ACHN (cell line): ENCODE measurements at places on chromosomes 1 and 21.

DNA sequence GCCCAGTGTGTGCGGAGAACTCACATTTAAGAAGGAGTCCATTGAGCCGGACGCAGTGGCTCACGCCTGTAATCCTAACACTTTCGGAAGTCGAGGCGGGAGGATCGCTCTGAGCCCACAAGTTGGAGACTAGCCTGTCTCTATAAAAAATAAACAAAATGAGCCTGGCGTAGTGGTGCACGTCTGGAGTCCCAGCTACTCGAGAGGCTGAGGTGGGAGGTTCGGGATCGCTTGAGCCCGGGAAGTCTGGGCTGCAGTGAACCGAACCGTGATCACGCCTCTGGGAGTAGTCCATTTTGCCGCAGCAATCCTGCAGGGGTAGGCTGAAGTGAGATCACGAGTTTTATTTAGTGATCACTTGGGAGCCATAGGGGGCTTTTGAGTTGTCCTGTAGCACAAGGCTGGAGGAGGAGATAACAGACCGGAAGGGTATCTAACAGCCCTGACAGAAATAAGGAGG is 497 bp upstream of the FUCA1 start:
- DNase-seq: no peak

DNA sequence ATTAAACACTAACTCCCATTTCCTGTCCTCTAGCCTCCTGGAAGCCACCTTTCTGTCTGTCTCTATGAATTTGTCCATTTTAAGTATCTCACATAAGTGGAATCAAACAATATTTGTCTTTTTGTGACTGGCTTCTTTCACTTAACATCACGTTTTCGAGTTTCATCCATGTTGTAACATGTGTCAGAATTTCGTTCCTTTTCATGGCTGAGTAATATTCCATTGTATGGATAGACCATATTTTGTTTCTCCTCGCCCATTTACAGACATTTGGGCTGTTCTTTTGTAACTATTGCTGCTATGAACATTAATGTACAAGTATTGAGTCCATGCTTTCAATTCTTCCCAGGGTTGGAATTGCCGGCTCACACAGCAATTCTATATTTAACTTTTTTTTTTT is 15.7 kb upstream of the H6PD start:
- DNase-seq: no peak

- DNase-seq: no peak
These were observed 10.9 kb upstream of the GSTM3 start for GRCh38 chr1:109751531-109752260.

- no peak for DNase-seq
These were observed 1.2 kb downstream of the SPRR2B start for GRCh38 chr1:153070243-153070642.

DNA sequence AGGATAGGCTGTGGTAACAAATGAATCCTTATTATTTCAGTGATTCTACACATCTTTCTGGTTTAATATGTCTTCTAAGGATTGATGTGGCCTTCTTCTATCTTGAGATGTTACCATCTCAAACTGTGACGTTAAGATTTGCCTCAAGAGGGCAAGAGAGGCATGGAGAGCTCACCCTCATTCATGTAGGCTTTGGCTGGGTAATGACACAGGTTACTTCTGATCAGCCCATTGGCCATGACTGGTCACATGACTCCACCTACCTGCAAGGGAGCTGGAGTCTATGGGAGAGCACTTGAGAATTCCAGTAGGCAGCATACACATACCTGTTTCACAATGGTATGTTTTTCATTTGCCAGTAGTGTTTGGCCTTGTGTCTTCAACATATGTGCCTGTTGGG is 30.0 kb downstream of the CACHD1 start:
- DNase-seq: peak; percentile 18

GRCh38 chr1:231665726-231666125 is 39.1 kb downstream of the DISC1 start:
- no peak for DNase-seq

GRCh38 chr1:3115275-3116149 is 46.5 kb downstream of the PRDM16 start:
- no peak for DNase-seq

DNA sequence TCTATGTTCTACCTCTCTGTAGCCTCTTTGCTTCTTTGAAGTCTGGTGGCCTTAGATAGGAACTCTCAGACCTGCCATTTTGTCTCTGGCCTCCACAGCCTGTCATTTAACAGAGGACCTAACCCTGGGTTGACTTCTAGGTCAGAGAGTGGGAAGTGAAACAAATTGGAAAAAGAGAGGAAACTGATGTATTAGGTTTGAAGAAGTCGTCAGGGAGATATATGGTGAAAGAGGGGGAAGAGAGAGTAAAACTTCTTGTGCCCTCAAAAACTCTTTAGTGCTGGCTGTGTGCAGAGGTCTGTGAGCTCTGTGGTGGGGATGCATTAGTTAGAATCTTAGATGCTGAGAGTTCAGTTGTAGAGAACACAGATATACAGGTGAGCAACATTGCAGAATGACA is 30.2 kb upstream of the CD1D start:
- DNase-seq: no peak

- DNase-seq: no peak
These were observed 61.1 kb upstream of the C1orf87 start for GRCh38 chr1:60134716-60135115.

DNA sequence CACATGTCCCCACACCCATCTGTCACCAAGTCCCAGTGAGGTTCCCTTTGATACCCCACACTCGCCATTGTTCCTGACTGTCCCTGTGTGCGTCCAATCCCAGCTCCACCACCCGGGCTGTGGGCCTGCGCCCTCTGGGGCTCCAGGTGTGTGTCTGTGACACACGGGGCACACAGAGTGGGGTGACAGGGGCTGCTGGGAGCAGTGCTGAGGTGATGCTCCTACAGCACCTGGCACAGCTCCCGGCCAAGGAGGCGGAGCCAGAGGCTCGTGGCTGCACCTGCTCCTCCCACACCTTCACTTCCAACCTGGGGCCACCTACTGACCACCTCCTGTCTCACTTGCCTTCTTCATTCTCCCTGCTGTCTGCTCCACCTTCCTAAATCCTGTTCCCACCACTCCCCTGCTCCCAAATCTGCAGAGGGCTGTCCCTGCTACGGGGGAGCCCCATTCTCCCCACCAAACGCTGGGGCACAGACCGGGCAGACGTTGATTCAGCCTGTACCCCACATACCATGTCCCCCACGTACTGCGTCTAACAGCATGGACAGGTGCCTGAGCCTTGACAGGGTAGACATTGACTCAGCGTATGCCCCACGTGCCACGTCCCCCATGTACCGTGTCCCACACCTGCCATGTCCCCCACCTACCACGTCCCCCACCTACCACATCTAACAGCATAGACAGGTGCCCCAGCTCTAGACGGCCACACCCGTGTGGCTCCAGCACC is 16.4 kb downstream of the WDR4 start:
- DNase-seq: no peak

DNA sequence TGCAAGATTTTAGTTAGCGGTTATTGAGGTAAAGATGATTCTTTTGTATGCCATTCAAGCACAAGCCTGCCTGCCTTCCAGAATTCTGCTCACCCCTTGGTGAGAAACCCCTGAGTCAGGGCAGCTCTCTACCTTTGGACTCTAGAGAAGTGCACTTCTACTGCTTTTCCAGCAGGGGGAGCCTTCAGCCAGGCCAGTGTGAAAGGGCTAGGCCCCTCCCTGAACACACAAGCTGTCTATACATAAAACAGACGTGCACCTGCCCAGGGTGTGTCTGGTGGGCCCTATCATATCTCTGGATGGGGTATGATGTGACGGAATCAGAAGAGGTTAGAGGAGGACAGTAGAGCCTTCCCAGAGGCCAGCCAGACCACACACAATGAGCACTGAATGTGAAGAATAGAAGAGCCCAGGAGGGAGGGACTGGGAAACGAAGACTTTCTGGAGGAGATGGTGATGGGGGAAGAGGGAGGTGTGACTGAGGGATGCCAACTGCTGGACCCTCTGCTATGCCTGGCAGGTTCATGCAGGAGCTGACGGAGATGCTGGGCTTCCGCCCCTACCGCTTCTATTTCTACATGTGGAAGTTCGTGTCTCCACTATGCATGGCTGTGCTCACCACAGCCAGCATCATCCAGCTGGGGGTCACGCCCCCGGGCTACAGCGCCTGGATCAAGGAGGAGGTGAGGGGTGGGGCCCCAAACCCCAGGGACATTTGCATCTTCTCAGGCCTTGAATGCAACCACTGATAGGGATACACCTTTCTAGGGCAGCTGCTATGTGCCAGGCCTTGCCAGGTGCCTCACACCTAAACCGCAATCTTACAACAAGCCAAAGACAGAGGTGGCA is 13.0 kb upstream of the KCNC4 start:
- DNase-seq: peak; percentile 42

GRCh38 chr1:159980786-159981185 is 26.7 kb upstream of the SLAMF9 start:
- no peak for DNase-seq

- DNase-seq: no peak
These were observed 20.9 kb downstream of the CD55 start for GRCh38 chr1:207342332-207342731.
